DMS 273 treated with DMSO at 0.1 percent for 48 hours (cell line): ENCODE measurements at places on chromosomes 1 and 21.

DNA sequence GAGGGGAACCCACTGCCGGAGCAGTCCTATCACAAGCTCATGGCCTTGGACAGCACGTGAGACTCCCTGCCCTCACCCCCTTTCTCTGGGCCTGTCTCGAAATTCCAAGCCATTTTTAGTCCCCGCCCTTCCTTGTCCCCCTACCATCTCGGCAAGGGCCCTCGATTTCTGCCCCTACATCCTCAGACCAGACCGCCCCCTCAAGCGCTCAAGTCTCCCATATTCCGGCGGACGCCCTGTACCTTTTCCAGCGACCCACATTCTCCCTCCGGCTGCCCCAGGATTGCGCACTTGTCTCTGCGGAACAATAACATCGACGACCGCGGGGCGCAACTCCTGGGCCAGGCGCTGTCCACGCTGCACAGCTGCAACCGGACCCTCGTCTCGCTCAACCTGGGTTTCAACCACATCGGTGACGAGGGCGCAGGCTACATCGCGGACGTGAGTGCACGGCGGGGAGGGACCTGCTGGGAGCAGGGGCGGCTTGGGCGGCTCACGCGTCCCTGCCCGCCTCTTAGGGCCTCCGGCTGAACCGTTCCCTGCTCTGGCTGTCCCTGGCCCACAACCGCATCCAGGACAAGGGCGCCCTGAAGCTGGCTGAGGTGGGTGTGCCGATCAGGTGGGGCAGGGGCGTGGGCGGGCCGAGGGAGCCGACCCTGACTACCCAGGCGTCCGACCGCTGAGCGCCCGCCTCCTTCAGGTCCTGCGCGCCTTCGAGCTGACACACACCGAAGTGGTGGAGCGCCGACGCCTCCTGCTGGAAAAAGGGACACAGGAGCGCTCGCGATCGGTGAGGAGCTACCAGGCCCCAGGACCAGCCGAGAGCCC is 7.0 kb downstream of the LRRC71 start:
- peak; percentile 31 for DNase-seq

- no peak for DNase-seq
Measured at GRCh38 chr1:204341380-204341779, 18.3 kb downstream of the PLEKHA6 start.

- DNase-seq = no peak
Measured at GRCh38 chr1:75115654-75116053, 18.5 kb upstream of the LHX8 start.

DNA sequence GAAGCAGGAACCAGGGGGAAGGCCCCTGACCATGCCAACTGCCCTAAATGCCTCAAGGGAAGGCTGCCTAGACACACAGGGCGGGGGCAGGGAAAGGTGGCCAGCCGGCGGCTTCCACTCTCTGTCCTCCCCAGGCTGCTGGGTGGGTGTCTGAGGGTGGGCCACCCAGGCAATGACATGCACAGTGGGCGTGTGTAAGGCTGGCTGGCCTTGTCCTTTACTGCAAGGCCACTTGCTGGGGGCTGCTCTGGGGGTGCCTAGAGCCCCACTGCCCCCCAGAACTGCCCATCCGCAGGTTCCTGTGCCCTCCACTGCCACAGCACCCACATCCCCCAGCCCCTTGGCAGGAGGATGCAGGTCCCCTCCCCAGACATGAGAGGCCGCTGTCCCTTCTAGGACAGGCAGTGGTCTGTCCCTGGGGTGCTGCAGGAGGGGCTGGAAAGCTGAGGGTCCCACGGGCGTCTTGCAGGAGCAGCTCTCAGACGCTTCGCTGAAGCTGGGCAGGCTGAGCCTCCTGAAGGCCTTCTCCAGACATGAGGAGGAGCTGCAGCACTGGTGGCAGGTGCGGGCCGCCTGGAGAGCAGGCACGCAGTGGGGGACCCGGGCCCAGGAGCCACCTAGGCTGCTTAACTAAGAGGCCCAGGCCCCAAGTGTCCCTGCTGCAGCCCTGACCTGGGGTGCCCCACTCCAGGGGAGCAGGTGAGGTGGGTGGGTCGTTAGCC is 10.1 kb downstream of the CCDC27 start:
- no peak for DNase-seq

GRCh38 chr1:202015662-202015937 is 5.2 kb downstream of the ELF3 start:
- no peak for DNase-seq

DNA sequence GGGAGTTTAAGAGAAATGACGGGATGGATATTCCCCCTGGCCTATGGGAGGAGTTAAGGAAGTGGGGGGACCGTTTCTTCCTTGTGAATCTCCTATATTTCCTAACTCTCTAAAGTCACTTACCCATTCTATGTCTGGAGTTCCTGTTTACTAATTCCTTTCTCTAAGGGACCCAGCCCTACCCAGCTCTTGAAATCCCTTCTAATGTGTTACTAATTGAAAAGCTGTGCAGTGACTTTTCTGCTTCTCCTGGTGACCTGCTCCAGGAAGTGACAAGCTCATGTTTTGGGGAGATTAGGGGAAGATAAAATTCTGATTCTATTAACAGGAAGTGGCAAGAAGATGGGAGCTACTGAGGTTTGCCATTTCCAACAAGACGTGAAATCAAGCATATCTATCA is 4.0 kb upstream of the SAMSN1 start:
- no peak for DNase-seq

DNA sequence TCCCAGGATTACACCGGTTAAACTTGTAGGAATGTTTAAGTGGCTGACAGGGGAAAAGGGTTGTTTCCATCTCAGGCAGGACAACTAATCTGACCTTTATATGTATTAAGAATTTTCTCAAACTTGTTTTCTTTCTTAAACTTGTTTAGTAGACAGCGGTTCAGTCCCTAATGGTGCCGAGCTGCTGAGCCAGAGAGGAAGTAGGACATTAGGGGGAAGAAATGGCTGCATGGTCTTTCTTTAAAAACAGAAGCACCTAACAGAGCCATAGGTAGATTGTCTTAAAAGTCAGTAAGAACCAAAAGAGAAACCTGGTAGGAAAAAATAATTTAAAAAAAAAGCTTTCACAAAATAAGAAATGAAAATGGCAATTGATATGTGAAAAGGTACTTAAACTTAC is 3.3 kb downstream of the GBP4 start:
- DNase-seq = no peak

GRCh38 chr1:108813326-108813725 is 43.6 kb downstream of the AKNAD1 start:
- DNase-seq = no peak

DNA sequence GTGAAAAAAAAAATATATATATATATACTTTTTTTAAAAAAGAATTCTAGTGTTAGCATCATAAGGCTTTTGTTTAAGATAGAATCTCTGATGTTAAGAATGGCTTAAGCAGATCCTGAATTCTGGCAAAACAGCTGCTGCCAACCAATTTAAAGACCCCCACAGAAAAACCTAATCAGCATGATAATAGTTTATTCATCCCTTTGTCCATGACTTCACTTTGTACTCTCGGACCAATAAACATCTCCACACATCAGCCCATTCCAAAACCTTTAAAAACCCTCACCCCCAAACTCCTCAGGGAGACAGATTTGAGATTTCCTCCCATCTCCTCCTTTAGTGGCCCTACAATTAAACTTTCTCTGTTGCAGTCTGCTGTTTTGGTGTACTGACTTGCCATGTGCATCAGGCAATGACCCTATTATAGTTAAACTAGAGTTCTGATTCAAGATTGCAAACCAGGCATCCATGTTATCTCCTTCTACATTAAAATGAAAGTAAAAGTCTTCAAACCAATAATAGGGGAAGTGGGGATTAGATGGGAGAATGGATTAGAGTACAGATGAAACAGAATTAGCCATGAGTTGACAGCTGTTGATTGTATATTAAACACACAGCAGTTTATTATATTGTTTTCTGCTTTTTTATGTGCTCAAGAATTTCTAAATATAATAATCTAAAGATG is 9.8 kb upstream of the PHTF1 start:
- no peak for DNase-seq

DNA sequence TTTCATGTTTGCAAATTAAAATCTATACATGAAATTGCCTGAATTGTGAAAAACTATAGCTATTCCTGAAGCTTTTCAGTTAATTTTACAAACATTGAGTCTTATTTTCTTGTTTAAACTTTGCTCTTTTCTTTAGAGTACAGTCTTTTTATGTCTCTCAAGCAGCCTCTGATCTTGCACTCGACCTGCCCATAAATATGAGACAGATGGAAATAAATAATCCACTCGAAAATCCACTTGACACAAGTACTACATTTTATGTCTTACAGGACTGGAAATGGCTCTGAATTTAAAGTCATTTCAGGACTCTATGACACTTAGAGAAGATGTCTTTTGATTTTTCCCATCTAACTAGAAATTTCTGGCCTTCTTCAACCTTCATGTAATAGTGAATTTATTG is 283.8 kb downstream of the USP25 start:
- no peak for DNase-seq

GRCh38 chr1:3456449-3456963 is 2.0 kb downstream of the ARHGEF16 start:
- no peak for DNase-seq

GRCh38 chr1:115089420-115090185 is at the start of gene TSPAN2:
Gene TSPAN2 (minus strand): TSS chr1:115089503. CDS start chr1:115089432, 71 bp downstream.
- peak; percentile 63 for DNase-seq

DNA sequence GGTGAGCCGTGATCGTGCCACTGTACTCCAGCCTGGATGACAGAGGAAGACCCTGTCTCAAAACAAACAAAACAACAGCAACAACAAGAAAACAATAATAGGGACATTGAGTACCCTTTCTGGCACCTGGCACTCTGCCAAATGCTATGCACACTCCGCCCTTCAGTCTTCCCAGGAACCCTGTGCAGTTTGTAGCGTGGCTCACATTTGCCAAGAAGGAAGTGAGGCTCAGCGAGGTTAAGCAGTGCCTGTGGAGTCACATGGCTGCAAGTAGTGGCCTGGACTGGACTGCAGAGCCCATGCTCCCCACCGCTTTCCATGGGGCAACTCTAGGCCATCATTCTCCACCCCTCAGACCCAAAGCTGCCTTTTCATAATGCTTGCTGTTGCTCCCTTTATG is 5.3 kb upstream of the EVA1B start:
- no peak for DNase-seq

DNA sequence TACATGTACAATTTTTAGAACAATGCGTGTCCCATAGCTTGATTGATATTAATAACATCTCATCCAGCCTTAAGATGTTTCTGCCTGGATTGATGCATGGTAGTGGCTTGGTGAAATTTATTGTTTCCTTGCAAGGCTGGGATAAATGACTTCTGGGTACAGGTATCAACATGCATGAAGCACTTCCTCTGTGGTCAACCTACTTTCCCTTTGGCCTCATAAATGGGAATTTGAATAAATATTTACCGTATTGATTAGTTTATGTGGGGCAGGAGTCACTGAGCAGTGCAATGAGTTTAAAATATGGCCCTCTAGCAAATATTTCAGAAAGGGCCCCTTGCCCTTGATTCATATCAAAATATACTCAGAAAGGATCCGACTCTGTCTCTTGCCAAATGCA is 83.9 kb upstream of the KCNE2 start:
- DNase-seq = no peak

DNA sequence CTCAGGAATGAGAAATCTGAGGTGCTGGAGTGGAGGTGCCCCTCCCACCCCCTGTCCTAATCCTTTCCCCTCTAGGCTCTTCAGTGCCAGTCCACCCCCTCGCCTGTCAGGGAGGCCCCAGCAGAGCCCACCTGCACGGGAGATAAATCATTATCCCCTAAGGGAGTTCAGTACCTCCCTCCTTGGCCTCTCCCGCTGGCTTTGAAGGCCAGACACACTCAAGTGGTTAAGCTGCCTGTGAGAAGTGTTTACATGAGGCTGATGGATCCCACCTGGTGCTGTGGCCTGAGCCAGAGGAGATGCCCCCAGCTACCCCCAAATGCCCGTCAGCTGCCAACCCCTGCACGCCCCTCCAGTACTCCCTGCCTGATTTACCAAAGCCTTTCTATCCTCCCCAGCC is 3.7 kb downstream of the RSPO1 start:
- no peak for DNase-seq

DNA sequence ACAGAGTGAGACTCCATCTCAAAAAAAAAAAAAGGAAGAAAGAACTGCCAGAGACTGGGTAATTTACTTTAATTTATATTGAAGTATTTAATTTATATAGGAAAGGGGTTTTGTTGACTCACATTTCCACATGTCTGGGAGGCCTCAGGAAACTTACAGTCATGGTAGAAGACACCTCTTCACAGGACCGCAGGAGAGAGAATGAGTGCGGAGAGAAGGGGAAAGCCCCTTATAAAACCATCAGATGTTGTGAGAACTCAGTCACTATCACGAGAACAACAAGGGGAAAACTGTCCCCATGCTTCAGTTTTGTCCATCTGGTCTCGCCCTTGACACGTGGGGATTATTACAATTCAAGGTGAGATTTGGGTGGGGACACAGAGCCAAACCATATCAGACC is 25.8 kb upstream of the PPP1R8 start:
- no peak for DNase-seq

DNA sequence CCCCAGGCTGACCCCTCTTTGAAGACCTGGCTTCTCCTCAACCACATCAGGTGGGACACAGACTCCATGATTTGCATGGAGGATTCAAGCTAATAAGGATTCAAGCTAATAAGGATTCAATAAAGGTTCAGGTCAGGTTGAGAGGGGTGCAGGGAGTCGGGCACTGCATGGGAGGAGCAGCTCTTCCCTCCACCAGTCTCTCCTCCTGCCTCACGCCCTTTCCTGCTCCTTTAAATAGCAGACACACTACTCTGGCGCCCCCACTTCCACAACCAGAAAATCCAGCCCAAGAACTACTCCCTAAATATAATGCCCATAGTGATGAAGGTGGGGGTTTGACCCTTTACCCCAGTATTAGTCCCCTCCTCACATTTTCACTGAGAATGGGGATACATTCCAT is 7.1 kb downstream of the MEX3A start:
- no peak for DNase-seq

GRCh38 chr1:98099501-98099900 is 178.7 kb upstream of the DPYD start:
- DNase-seq = no peak

GRCh38 chr1:25503551-25504426 is 39.6 kb upstream of the LDLRAP1 start:
- peak; percentile 35 for DNase-seq

DNA sequence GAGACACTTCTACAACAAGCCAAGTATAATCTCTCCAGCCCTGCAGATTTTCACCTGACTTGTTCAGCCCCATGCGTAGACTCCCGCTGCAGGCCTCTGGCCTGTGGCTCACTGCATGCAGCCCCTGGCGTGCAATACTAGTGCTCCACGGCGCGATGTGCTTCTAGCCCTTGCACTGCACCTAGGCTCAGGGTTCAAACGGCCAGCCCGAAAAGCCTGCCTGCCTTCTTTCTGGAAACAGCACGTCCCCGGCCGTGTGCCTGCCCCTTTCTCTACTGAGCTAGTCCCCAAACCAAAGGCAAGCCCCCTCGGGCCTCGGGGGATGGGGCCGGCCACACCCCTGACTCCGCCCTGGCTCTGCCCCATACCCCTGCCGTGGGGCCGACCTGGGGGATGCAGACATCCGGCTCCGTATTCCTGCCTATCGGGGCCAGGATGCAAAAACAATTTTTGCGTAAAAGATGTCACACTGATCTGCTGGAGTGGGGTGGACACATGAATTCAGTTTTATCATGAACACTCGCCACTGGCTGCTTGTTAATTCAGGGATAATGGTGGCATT is 26.3 kb upstream of the TRAPPC10 start:
- DNase-seq = no peak

GRCh38 chr1:103106426-103107341 is 1.6 kb downstream of the COL11A1 start:
- DNase-seq = no peak

GRCh38 chr21:23725576-23725975 is 1881.7 kb downstream of the MRPL39 start:
- no peak for DNase-seq
